ENCODE measurements at places on chromosomes 7 and 10. TPM values are rescaled to one million over a fixed set of nuclear protein-coding genes. Genes with fewer than 3 reads are reported as not detected.

GRCh38 chr7:18177815-18178660 is 150.4 kb upstream of the PRPS1L1 start:
- H3K27me3 ChIP-seq, result peaks cover 2% of the 10 kb centered on the region
- H3K4me1 ChIP-seq, result peaks cover 5% of the 10 kb centered on the region
- no peaks in the 10 kb centered on the region for H3K36me3 ChIP-seq
- DNase-seq, result peak; percentile 10
- no peak overlapping the region for H3K4me3 ChIP-seq

DNA sequence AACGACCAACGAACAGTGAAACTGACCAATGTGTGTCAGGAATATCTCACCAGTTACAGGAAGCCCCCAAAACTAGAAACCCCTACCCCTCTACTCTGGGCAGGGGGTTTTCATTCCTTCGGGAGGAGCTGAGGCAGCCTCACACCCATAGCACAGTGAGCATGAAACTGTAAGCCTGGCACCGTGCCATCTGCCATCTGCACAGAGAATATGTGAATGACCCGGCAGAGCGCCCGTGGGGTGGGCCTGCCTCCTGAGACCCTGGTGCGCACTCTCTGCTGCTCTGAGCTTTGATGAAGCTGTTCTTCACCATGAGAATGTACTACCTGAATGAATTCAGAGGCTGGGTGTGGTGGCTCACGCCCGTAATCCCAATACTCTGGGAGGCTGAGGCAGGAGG is 27.1 kb downstream of the DAGLB start:
- DNase-seq, result no peak
- no peak overlapping the region for H3K4me3 ChIP-seq
- no peaks in the 10 kb centered on the region for H3K27me3 ChIP-seq
- H3K27ac ChIP-seq, result no peak overlapping the region
- no peaks in the 10 kb centered on the region for H3K4me1 ChIP-seq

GRCh38 chr10:83806717-83807116 is 332.6 kb upstream of the GHITM start:
- DNase-seq, result no peak
- H3K36me3 ChIP-seq, result no peaks in the 10 kb centered on the region
- no peak overlapping the region for H3K4me3 ChIP-seq
- no peak overlapping the region for H3K27ac ChIP-seq

Gene KCP
- not detected for total RNA-seq

Gene MBLAC1
- total RNA-seq, result 2.1 TPM

Gene MPP7
- 14.3 TPM for total RNA-seq

DNA sequence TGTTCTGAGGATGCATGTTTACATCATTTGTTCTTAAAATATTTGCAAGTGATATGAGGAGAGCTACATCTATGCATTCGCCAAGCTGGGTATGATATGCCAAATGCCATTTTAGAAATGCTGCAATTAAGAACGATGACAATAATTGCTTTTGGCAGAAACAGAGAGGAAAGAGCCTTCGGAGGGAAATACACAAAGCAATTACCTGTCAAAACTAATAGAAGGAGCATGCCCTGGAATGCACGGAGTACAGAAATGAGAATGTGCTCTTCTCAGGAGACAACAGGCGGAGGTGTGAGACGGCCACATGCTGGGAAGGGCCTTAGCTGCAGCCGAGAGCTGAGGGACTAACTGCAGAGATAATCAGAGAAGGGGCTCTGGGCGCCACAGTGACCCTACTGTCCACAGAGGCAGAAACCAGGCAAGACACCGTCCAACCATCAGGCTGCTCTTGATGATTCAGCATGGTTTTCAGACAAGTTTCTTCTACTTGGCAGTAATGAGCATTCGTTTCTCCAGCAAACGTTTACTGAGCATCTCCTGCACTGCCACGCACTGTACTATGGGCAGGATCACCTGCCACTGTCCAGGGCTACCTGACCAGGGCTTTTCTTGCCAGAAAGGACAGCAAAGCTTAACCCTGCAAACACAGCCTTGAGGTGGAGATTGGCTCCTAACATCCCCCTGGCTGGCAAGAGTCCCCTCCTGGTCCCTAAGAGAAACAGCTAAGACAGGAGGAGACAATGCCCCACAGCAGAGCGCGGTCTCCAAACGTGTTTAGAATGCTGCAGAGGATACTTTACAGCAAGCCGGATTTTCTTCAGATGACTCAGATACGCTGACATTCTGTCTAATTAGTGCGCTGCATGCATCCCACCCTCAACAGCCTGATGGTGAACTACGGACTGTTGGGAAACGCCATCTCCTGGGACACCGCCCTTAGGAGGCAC is 18.1 kb downstream of the VIPR2 start:
- H3K4me3 ChIP-seq, result no peak overlapping the region
- no peaks in the 10 kb centered on the region for H3K36me3 ChIP-seq
- DNase-seq, result no peak
- H3K4me1 ChIP-seq, result no peaks in the 10 kb centered on the region
- no peak overlapping the region for H3K27ac ChIP-seq

Gene ENKUR
- total RNA-seq, result not detected

Gene ABCC2
- total RNA-seq, result 0.87 TPM

- no peak overlapping the region for H3K4me3 ChIP-seq
- peaks cover 20% of the 10 kb centered on the region for H3K27me3 ChIP-seq
- H3K4me1 ChIP-seq, result no peaks in the 10 kb centered on the region
- H3K36me3 ChIP-seq, result no peaks in the 10 kb centered on the region
- H3K27ac ChIP-seq, result no peak overlapping the region
These were observed 8.9 kb downstream of the SLC16A9 start for GRCh38 chr10:59700709-59701108.

DNA sequence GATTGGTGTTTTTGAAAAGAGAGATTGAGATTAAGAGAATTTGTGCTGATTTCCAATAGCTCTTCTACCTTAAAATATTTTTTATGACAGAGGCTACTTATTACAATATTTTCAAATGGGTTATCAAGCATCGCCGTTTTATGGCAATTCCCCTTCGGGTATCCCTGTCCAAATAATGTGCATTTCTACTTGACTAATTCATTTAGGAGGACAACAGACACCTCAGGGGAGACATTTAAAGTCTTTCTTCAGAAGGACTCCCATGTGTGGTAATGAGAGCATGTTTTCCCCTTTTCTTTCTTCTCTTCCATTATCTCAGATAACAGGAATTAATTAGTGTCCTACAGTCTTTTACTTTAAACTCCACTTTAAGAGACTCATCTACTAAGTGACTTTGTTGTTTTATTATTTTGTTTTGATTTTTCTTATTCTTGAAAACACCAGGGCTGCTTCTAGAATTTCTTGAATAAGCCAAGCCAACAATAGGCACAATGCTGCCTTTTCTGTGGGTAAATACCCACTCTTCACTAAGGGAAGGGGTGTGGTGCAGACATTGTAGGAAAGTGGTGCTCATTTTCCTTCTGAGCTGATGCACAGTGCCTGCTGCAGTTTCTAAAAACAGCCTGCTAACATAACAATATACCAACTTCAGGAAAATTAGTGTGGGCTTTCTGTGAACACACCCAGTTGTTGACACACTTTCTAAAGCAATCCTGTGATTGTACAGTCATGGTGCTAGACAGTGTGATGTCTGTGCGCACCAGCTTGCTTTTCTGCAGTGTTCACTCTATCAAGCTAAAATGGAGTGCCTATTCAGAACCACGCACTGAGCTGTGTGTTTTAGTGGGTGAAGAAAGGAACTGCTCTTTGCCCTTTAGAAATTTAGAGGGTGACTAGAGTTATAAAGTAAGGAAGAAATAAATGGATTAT is 597.7 kb downstream of the NRG3 start:
- no peak overlapping the region for H3K27ac ChIP-seq
- no peak for DNase-seq

DNA sequence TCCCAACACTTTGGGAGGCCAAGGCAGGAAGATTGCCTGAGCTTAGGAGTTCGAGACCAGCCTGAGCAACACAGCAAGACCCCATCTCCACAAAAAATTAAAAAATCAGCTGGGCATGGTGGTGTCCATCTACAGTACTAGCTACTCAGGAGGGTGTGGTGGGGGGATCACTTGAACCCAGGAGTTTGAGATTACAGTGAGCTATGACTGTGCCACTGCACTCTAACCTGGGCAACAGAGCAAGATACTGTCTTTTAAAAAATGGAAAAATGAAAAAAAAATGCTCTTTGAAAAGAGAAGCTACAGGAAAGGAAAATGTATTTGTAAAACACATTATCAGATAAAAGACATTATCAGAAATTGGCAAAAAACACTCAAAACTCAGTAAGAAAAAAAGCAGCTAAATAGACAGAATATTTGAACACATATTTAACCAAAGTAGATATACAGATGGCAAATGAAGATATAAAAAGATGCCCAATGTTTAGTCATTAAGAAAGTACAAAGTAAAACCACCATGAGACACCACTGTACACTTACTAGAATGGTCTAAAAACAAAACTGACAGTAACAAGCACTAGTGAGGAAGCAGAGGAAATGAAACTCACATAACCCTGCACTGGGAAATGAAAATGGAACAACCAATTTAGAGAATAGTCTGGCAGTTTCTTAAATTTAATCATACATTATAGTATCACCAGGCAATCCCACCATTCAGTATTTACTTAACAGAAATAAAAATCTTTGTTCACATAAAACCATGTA is 40.5 kb downstream of the NRBF2 start:
- no peak for DNase-seq
- peak overlapping the region; percentile 82 for H3K27ac ChIP-seq
- H3K36me3 ChIP-seq, result peaks cover 51% of the 10 kb centered on the region
- H3K4me1 ChIP-seq, result peaks cover 65% of the 10 kb centered on the region
- H3K27me3 ChIP-seq, result no peaks in the 10 kb centered on the region

Gene IGF2BP3
- 1.1 TPM for total RNA-seq

- H3K27me3 ChIP-seq, result no peaks in the 10 kb centered on the region
- H3K4me1 ChIP-seq, result no peaks in the 10 kb centered on the region
- no peaks in the 10 kb centered on the region for H3K36me3 ChIP-seq
These were observed 155.2 kb downstream of the MBL2 start for GRCh38 chr10:52617346-52617745.

DNA sequence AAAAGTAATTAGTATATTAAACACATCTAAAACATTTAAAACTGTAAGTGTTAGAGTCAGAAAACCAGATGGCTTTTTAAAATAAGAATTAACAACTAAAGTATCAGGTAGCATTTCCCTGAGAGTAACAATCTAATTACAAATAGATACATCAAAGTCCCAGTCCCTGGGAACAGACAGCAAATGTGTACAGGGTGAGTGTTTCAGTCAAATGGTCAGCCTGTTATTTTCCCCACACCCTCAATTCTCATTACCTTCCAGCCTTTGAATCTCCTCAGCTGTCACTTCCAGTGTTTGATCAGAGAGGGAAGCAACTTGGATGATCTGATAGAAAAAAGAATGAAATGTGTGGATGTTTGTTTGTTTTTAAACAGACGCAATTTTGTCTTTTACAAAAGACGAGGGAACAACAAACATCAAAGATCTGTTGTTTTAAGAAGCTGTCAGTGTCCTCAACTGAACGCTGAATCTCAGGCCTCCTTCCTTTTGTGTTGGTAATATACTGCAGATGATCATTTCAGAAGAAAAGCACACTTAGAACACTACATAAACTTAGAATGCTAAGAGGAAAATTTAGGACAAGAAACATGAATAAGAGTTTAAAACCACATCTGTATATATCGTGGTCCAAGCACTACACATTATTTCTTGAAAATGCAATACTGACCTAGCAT is 29.8 kb downstream of the CEP41 start:
- H3K27ac ChIP-seq, result peak overlapping the region; percentile 42
- peaks cover 26% of the 10 kb centered on the region for H3K36me3 ChIP-seq
- H3K27me3 ChIP-seq, result no peaks in the 10 kb centered on the region
- H3K4me3 ChIP-seq, result no peak overlapping the region

Gene ARPC1A
- total RNA-seq, result 45.4 TPM

GRCh38 chr7:30465046-30465810 is 13.4 kb downstream of the NOD1 start:
- H3K4me3 ChIP-seq, result no peak overlapping the region
- no peaks in the 10 kb centered on the region for H3K27me3 ChIP-seq
- DNase-seq, result no peak

Gene CTAGE6
- total RNA-seq, result 1.7 TPM

- no peaks in the 10 kb centered on the region for H3K36me3 ChIP-seq
- H3K27me3 ChIP-seq, result peaks cover 1% of the 10 kb centered on the region
- no peak overlapping the region for H3K4me3 ChIP-seq
These were observed 40.3 kb upstream of the DLD start for GRCh38 chr7:107850643-107851042.

DNA sequence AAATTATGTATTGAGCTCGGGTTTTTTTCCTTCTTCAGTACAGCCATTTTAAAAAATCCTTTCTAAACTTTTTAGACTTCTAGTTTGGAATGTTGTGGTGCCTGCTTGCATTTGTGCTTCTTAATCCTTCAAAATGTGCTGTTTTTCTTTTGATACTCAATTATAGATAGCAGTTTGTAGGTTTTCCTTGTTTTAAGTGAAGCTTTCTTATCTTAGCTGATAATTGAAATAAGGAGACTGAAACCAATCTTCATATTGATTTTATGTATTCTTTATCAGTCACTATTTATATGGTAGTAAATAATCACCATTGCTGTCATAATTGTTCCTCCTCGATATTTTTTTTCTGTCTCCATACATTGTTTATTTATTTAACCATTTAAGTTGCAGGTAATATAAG is 56.6 kb downstream of the TAF3 start:
- H3K4me1 ChIP-seq, result peaks cover 9% of the 10 kb centered on the region
- H3K4me3 ChIP-seq, result no peak overlapping the region
- H3K36me3 ChIP-seq, result no peaks in the 10 kb centered on the region
- DNase-seq, result no peak

All from activated CD8-positive, alpha-beta T cell treated with anti-CD3 and anti-CD28 coated beads for 36 hours (primary cell).